Neural crest cell (in vitro differentiated cells): ENCODE measurements at places on chromosomes 2 and 18.

- no peaks in the 10 kb centered on the region for H3K36me3 ChIP-seq
- no peaks in the 10 kb centered on the region for H3K27me3 ChIP-seq
- H3K4me3 ChIP-seq = no peak overlapping the region
- H3K4me1 ChIP-seq = no peaks in the 10 kb centered on the region
- no peak overlapping the region for H3K27ac ChIP-seq
Measured at GRCh38 chr2:100136310-100136709, 6.1 kb downstream of the AFF3 start.

- H3K4me1 ChIP-seq = peaks cover 15% of the 10 kb centered on the region
- no peak for DNase-seq
- no peak overlapping the region for H3K4me3 ChIP-seq
- H3K36me3 ChIP-seq = peaks cover 3% of the 10 kb centered on the region
- no peaks in the 10 kb centered on the region for H3K27me3 ChIP-seq
Measured at GRCh38 chr2:204576362-204576979, 31.2 kb downstream of the PARD3B start.

GRCh38 chr2:157887946-157888345 is 11.8 kb upstream of the ACVR1 start:
- H3K27me3 ChIP-seq = peaks cover 55% of the 10 kb centered on the region
- no peak for DNase-seq
- no peak overlapping the region for H3K4me3 ChIP-seq
- H3K4me1 ChIP-seq = peaks cover 10% of the 10 kb centered on the region
- no peak overlapping the region for H3K27ac ChIP-seq

GRCh38 chr2:11786592-11786991 is 40.2 kb downstream of the LPIN1 start:
- no peaks in the 10 kb centered on the region for H3K27me3 ChIP-seq
- H3K27ac ChIP-seq = no peak overlapping the region
- no peaks in the 10 kb centered on the region for H3K4me1 ChIP-seq
- H3K36me3 ChIP-seq = peaks cover 38% of the 10 kb centered on the region
- no peak for DNase-seq

- H3K27ac ChIP-seq = no peak overlapping the region
- peaks cover 2% of the 10 kb centered on the region for H3K36me3 ChIP-seq
- no peak overlapping the region for H3K4me3 ChIP-seq
- H3K27me3 ChIP-seq = no peaks in the 10 kb centered on the region
- H3K4me1 ChIP-seq = peaks cover 22% of the 10 kb centered on the region
Measured at GRCh38 chr18:58319719-58320118, 275.7 kb downstream of the NEDD4L start.

DNA sequence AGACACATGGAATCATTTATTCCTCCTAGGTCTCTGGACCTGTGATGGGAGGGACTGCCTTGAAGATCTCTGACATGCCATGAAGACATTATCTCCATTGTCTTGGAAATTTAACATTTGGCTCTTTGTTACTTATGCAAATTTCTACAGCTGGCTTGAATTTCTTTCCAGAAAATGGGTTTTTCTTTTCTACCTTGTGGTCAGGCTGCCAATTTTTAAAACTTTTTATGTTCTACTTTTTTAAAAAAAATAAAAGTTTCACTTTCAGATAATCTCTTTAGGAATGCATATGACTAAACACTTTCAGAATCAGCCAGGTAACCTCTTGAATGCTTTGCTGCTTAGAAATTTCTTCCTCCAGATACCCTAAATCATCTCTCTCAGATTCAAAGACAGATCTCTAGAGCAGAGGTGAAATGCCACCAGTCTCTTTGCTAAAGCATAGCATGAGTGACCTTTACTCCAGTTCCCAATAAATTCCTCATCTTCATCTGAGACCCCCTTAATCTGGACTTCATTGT is 209.6 kb downstream of the RPRM start:
- H3K27me3 ChIP-seq = no peaks in the 10 kb centered on the region
- H3K27ac ChIP-seq = no peak overlapping the region
- DNase-seq = no peak
- H3K36me3 ChIP-seq = peaks cover 3% of the 10 kb centered on the region
